ENCODE measurements at places on chromosomes 11 and 22. TPM values are rescaled to one million over a fixed set of nuclear protein-coding genes. Genes with fewer than 3 reads are reported as not detected.

The MS4A7 gene
- polyA plus RNA-seq: 11.5 TPM

The C11orf86 gene
- not detected for polyA plus RNA-seq

The SPDYC gene
- not detected for polyA plus RNA-seq

The OR52N5 gene
- not detected for polyA plus RNA-seq

The F2 gene
- not detected for polyA plus RNA-seq

The RCOR2 gene
- polyA plus RNA-seq: 16.0 TPM

The ADAMTS15 gene
- 27.1 TPM for polyA plus RNA-seq

The OR8G1 gene
- not detected for polyA plus RNA-seq

The C11orf54 gene
- 48.4 TPM for polyA plus RNA-seq

The SEPTIN3 gene
- polyA plus RNA-seq: 1.4 TPM

The ARHGEF17 gene
- polyA plus RNA-seq: 49.4 TPM

The NARS2 gene
- polyA plus RNA-seq: 20.0 TPM

The DGKZ gene
- polyA plus RNA-seq: 56.1 TPM

The OR52E8 gene
- not detected for polyA plus RNA-seq

The ART1 gene
- polyA plus RNA-seq: 3.6 TPM

The PHETA2 gene
- polyA plus RNA-seq: 25.8 TPM

The MCHR1 gene
- 0.48 TPM for polyA plus RNA-seq

The TMPRSS5 gene
- 1.3 TPM for polyA plus RNA-seq

The SSTR3 gene
- not detected for polyA plus RNA-seq

The CBX7 gene
- 3.6 TPM for polyA plus RNA-seq

The ART5 gene
- polyA plus RNA-seq: 2.7 TPM

The ESAM gene
- 59.9 TPM for polyA plus RNA-seq

The ST13 gene
- polyA plus RNA-seq: 409 TPM

The IGF2 gene
- 3,613 TPM for polyA plus RNA-seq

The APOL1 gene
- 3.7 TPM for polyA plus RNA-seq

The SMIM35 gene
- polyA plus RNA-seq: not detected

The VSIG2 gene
- 1.2 TPM for polyA plus RNA-seq

The C11orf87 gene
- 0.58 TPM for polyA plus RNA-seq

The MIOX gene
- 0.14 TPM for polyA plus RNA-seq

The SCT gene
- polyA plus RNA-seq: 51.7 TPM

The SPCS2 gene
- polyA plus RNA-seq: 78.6 TPM

The SCUBE2 gene
- 28.1 TPM for polyA plus RNA-seq

Measured in muscle of back (tissue), 13 donors.